ENCODE measurements at places on chromosomes 16 and 17.

GRCh38 chr17:4986403-4986802 lies 1.1 kb downstream of the CAMTA2 start:
- DNase-seq, result no peak

- DNase-seq, result no peak
These were observed 39.7 kb upstream of the DNAJA2 start for GRCh38 chr16:47013172-47013571.

DNA sequence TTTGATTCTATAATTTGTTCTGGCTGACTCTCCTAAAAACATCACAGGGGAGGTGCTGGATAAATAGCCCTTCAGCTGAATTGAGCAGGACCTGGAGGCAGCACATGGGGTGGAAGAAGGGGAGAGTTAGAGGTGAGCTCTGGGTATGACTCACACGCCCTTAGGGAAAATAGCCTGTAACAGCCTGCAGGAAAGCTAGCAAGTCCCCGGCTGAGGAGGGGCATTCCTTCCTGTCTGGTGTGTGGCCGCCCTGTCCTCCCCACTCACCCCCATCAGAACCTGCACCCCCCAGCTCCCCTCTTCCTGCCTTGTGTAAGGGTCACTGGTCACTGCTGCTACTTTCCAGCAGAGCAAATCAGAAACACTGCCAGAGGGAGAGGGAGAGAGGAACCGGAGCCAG lies 187.4 kb downstream of the C16orf95 start:
- DNase-seq, result no peak

- no peak for DNase-seq
These were observed 165.4 kb downstream of the COPRS start for GRCh38 chr17:31693433-31694220.

GRCh38 chr16:11992586-11993524 lies 16.3 kb downstream of the SNX29 start:
- no peak for DNase-seq

GRCh38 chr17:63395075-63395805 lies 50.9 kb downstream of the CYB561 start:
- DNase-seq, result no peak

- DNase-seq, result no peak
These were observed 496.0 kb downstream of the CDH8 start for GRCh38 chr16:61540216-61540615.
